Stomach (tissue), 19 donors: ENCODE measurements at places on chromosomes 6 and 20. TPM values are rescaled to one million over a fixed set of nuclear protein-coding genes. Genes with fewer than 3 reads are reported as not detected.

SOX18 gene
- total RNA-seq: 26.6 TPM

EDN3 gene
- 2.3 TPM for total RNA-seq

TAB2 gene
- total RNA-seq: 119 TPM

POPDC3 gene
- 2.9 TPM for total RNA-seq

ASIP gene
- not detected for total RNA-seq

PBOV1 gene
- not detected for total RNA-seq

ERVFRD-1 gene
- not detected for total RNA-seq

CGA gene
- not detected for total RNA-seq

MUC21 gene
- total RNA-seq: 4.9 TPM

KCNG1 gene
- not detected for total RNA-seq

DNA sequence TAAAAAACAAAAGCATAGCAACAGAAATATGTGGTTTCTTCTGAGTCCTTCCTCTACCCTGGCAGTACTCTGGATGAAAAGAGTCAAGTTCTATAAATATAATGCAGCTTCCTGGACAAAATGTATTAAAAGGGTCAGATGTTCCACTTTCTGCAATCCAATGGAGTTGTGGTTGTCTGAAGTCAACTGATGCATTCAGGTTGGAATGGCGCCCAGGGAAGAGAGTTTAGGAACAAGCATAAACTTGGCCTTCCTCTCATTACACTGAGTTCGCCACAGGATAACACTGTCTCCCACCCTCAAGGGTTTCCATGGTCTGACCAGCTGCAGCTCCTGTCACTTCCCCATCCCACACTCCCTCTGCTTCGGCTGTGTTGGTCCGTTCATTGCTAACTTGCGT lies 66.4 kb downstream of the PLEKHG1 start:
- peaks cover 9% of the 10 kb centered on the region for H3K4me1 ChIP-seq
- DNase-seq: peak; percentile 85
- H3K27ac ChIP-seq: peak overlapping the region; percentile 48
- no peaks in the 10 kb centered on the region for H3K36me3 ChIP-seq
- H3K27me3 ChIP-seq: no peaks in the 10 kb centered on the region

- H3K4me3 ChIP-seq: no peak overlapping the region
- no peak for DNase-seq
- no peak overlapping the region for H3K27ac ChIP-seq
- no peaks in the 10 kb centered on the region for H3K27me3 ChIP-seq
- H3K4me1 ChIP-seq: peaks cover 24% of the 10 kb centered on the region
Observed at GRCh38 chr6:99189823-99190721, 159.4 kb downstream of the FAXC start.

DNA sequence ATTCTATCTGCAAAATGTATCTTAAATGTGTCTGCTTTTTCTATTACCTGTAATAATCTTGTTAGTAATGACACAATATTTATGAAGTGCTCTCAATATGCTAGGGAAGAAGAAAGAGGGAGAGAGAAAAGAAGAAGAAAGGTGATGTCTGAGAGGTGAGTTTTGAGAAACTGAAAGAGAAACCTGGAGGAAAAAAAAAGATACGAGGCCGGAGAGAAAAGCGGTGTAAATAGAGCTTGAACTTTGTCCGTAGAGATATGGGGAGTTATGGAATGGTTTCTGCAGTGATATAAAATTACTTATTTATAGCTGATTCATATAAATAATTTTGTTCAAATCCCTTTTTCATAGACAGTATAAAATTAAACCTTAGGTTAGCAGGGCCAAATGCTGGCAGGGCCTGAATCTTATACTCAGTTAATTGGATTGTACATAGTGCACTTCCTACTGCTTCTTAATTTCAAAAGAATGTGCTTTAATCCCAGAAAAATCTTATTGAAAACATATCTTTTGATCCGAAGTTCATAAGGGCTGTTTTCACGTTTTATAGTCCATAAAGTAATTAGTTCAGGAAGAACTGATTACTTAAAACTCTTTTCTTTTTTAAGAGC lies 43.0 kb downstream of the MYB start:
- no peak overlapping the region for H3K4me3 ChIP-seq
- H3K4me1 ChIP-seq: no peaks in the 10 kb centered on the region
- H3K36me3 ChIP-seq: no peaks in the 10 kb centered on the region
- H3K27ac ChIP-seq: no peak overlapping the region

DNA sequence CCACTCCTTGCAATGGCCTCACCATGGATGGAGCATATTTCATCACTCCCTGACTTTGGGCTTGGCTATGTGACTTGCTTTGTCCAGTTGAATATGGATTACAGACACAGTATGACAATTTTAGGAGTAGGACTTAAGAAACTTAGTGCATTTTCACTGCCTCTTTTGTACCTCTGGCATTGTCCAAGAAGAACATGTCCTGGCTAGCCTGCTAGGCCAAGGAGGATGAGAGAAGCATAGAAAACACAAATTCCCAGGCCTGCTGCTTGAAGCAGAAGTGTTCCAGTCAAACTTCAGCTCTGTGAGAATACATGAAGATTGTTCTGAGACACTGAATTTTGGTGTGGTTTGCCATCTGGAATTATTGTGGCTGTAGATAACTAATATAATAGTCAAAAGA lies 3.1 kb upstream of the MCHR2 start:
- no peak overlapping the region for H3K4me3 ChIP-seq
- no peaks in the 10 kb centered on the region for H3K36me3 ChIP-seq
- no peak overlapping the region for H3K27ac ChIP-seq

GRCh38 chr6:81999826-82000225 lies 247.3 kb upstream of the TENT5A start:
- H3K4me1 ChIP-seq: no peaks in the 10 kb centered on the region
- no peaks in the 10 kb centered on the region for H3K36me3 ChIP-seq
- no peaks in the 10 kb centered on the region for H3K27me3 ChIP-seq
- no peak overlapping the region for H3K27ac ChIP-seq
- H3K4me3 ChIP-seq: no peak overlapping the region

DNA sequence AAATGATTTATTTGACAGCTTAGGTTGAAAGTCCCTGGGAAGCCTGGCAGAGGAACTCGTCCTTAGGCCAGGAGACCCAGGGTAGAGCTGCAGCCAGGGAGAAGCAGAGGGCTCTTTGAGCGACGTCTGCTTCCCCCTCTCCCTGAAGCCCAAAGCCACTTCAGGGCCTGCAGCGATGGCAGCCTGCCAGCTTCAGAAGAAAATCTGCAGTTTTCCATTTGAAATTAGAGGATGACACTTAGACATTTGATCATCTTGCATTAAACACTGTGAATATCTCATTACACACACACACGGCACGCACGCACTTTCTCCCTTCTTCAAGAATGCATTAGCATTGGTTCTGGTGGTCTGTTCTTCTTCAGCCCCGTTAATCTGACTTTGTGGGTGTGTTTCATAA lies 96.5 kb downstream of the PLEKHG1 start:
- no peak for DNase-seq
- no peaks in the 10 kb centered on the region for H3K27me3 ChIP-seq
- H3K27ac ChIP-seq: no peak overlapping the region
- H3K36me3 ChIP-seq: no peaks in the 10 kb centered on the region

- peak overlapping the region; percentile 4 for H3K27ac ChIP-seq
- DNase-seq: no peak
- no peaks in the 10 kb centered on the region for H3K27me3 ChIP-seq
- H3K4me1 ChIP-seq: peaks cover 89% of the 10 kb centered on the region
Observed at GRCh38 chr6:156808287-156808686, 31.1 kb downstream of the ARID1B start.

GRCh38 chr20:47713878-47714450 lies 71.3 kb downstream of the SULF2 start:
- DNase-seq: no peak
- no peaks in the 10 kb centered on the region for H3K27me3 ChIP-seq
- H3K4me1 ChIP-seq: peaks cover 16% of the 10 kb centered on the region
- H3K4me3 ChIP-seq: no peak overlapping the region

DNA sequence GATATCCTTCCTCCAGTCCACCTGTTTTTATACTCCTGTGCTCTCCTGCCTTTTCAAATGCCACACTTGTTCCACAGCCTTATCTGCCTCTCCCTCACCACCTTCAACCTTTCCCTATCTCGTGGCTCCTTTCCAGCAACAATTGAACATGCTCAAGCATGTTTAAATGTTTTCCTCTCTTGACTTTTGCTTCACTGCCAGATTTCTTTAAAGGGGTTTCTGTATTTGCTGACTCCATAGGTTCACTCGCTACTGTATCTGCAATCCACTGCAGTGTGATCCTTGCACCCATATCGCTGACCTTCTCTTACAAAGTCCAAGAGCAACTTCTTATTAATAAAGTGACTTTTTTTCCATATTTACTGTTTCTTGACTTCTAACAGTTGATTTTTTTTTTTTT lies 11.2 kb upstream of the GMNN start:
- H3K27ac ChIP-seq: no peak overlapping the region
- H3K27me3 ChIP-seq: no peaks in the 10 kb centered on the region
- DNase-seq: peak; percentile 88

GRCh38 chr20:24545168-24545567 lies 75.7 kb downstream of the SYNDIG1 start:
- no peaks in the 10 kb centered on the region for H3K27me3 ChIP-seq
- no peaks in the 10 kb centered on the region for H3K36me3 ChIP-seq
- no peak overlapping the region for H3K4me3 ChIP-seq
- no peaks in the 10 kb centered on the region for H3K4me1 ChIP-seq
- no peak for DNase-seq

DNA sequence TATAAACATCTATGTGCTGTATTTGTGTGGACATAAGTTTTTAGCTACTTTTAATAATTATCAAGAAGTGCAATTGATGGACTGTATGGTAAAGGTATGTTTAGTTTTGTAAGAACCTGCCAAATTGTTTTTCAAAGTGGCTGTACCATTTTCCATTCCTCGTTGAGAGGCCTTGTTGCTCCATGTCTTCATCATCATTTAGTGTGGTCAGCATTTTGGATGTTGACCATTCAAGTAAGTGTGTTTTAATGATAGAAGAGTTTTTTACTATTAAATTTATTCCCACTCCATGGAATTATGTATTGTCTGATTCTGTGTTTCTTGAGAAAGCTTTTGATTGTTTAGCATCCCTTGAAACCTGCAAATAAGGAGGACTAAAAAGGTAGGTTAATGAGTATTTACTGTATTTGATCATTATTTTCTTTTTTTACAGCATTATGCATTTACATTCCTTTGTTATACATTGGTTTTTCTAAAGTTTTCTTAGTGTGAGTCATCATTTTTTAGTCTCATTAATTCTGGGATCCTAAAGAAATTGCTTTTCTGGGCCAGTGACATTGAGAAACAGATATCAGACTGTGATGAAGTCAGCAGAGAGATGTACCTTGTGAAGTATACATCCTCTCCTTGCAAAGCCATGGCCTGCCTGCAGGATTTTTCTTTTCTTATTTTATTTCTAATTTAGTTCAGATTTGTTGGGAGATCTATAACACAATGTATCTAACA lies 312.8 kb upstream of the PTCHD4 start:
- no peaks in the 10 kb centered on the region for H3K27me3 ChIP-seq
- no peak for DNase-seq
- no peak overlapping the region for H3K27ac ChIP-seq
- H3K4me3 ChIP-seq: no peak overlapping the region
- H3K4me1 ChIP-seq: no peaks in the 10 kb centered on the region

GRCh38 chr20:21214431-21214830 lies 88.5 kb downstream of the KIZ start:
- H3K27ac ChIP-seq: no peak overlapping the region
- no peak overlapping the region for H3K4me3 ChIP-seq
- no peaks in the 10 kb centered on the region for H3K4me1 ChIP-seq
- H3K36me3 ChIP-seq: peaks cover 42% of the 10 kb centered on the region
- no peak for DNase-seq

DNA sequence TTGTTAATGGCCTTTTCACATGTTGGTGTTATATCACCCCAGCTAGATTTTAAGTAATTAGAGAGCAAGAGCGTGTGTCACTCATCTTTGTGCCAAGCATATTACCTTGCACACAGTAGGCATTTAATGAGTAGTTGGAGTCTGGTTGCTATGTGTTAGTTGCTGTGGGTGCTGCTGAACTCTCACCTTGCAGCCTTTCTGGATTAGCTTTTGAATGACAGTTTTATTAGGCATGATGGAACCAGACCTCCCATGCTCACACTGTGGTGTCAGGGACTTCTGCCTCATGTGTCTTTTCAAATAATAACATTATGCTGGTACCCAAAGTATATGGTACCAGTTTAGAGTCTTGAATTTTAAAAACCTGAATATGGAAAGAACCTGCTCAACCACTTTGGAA lies 55.9 kb downstream of the TRAF3IP2 start:
- H3K27ac ChIP-seq: peak overlapping the region; percentile 23
- H3K36me3 ChIP-seq: no peaks in the 10 kb centered on the region
- DNase-seq: no peak
- H3K4me1 ChIP-seq: peaks cover 50% of the 10 kb centered on the region
- H3K27me3 ChIP-seq: no peaks in the 10 kb centered on the region

GRCh38 chr20:53331151-53331973 lies 262.3 kb downstream of the ZNF217 start:
- H3K4me1 ChIP-seq: peaks cover 7% of the 10 kb centered on the region
- no peak overlapping the region for H3K4me3 ChIP-seq
- no peaks in the 10 kb centered on the region for H3K27me3 ChIP-seq
- H3K36me3 ChIP-seq: no peaks in the 10 kb centered on the region

DNA sequence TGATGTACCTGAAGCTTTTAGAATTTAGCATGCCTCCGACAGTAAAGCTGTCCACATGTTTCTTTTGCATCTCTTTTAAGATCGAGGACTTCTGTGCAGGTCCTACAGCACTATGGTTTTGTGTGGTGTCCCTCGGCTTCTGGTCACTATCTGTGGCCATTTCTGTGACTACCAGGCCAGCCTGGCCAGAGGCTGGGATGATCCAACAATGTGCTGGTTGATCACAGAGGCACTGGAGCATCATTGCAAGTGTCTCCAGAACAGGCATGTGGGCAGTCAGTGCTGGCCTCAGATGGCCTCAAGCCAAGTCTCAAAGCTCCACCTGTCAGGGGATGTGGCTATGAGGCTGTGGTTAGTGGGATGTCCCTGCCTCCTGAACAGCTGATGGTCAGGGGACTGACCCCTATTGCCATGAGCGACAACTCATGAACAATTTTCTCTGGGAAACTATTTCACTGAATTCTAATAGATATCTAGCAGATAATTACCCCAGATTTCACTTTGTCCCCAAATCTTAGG lies 136.6 kb downstream of the SYNDIG1 start:
- H3K4me1 ChIP-seq: no peaks in the 10 kb centered on the region
- no peaks in the 10 kb centered on the region for H3K36me3 ChIP-seq
- no peak for DNase-seq
- H3K27me3 ChIP-seq: no peaks in the 10 kb centered on the region

DNA sequence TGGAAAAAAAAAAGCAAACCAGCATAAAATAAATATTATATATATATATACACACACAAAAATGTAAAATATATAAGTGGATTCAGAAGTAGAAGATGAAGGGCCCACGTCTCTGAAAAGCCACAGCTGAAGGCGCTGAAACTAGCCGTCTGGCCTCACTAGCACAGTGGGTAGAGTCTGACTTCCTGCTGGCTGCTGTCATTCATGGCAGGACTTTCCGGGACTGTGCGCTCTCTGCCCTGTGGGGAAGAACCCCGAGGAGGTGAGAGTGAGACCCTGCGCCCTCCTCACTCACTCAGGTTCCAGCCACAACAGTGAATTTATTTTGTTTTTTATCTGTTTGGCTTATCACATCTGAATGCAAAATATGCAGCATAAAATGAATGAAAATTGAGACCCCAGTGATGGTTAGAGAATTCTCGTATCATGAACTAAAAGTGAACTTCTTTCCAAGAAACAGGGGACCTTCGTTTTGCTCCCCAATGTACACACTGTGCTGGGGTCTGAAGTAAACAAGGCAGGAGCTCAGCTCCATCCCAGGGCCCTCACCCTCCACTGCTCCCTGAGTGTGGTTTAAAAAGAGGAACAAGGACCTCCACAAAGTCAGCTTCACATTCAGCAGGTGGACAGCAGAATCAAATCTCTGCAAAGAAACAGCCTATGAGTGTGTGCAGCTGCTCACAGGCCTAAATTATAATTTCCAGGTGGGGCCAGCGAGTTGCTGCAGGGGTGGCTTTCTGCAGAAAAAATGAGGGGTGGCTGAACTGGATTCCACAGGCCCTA lies 1.3 kb upstream of the RAMACL start:
- no peaks in the 10 kb centered on the region for H3K27me3 ChIP-seq
- H3K4me1 ChIP-seq: peaks cover 26% of the 10 kb centered on the region
- no peak for DNase-seq
- H3K27ac ChIP-seq: no peak overlapping the region
- no peak overlapping the region for H3K4me3 ChIP-seq
